ENCODE measurements at places on chromosomes 13 and 19. TPM values are rescaled to one million over a fixed set of nuclear protein-coding genes. Genes with fewer than 3 reads are reported as not detected.

The ZNF98 gene
- total RNA-seq = not detected

- no peaks in the 10 kb centered on the region for H3K4me1 ChIP-seq
- H3K36me3 ChIP-seq = no peaks in the 10 kb centered on the region
- no peak overlapping the region for H3K4me3 ChIP-seq
- H3K27me3 ChIP-seq = peaks cover 5% of the 10 kb centered on the region
- DNase-seq = peak; percentile 2
Measured at GRCh38 chr13:20340136-20340758, 108.1 kb upstream of the GJB6 start.

The FAM124A gene
- total RNA-seq = 4.8 TPM

The SOHLH2 gene
- total RNA-seq = 0.77 TPM

The VSTM2B gene
- total RNA-seq = not detected

The TTYH1 gene
- not detected for total RNA-seq

DNA sequence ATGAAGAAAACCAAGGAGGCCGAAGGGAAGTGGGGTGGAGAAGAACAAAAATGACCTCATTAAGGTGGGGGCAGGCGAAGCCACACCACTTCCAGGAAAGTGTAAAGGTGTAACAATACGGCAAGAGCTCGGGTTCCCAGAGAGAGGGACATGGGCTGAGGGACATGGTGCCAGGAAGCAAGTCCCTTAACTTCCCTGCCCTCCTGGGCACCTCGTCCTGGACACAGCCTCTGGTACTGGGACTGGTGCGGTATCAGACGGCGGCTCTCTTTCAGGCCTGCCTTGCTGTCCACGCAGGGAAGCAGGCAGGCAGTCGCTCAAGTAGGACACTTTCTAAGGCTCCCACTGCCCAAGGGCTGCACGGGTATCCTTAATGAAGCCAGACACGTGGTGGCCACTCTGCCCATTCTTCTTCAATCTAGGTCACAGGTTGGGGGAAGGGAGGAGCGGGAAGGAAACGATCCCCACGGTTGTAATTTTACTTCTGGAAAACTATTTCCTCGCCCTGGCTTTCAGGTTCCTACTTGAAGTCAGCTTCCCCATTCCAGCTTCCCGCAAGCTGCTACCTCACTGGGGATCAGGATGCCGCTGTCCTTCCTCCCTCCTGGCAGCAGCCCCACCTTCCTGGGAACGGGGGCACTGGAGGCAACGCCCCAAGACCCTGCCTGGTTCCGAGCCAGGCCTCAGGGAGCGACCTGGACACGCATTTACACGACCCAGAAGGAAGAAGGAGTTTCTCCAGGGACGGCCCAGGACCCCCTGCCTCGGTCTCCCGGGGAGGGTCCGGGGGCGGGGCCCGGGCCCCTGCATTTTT lies 1.2 kb downstream of the AP3D1 start:
- peak; percentile 35 for DNase-seq

GRCh38 chr19:411723-412355 lies 2.9 kb upstream of the C2CD4C start:
- H3K36me3 ChIP-seq = no peaks in the 10 kb centered on the region
- no peak overlapping the region for H3K27ac ChIP-seq
- H3K4me3 ChIP-seq = no peak overlapping the region

The B3GNT8 gene
- 1.3 TPM for total RNA-seq

The COL4A1 gene
- total RNA-seq = 34.0 TPM

GRCh38 chr19:49020931-49021895 lies 2.9 kb downstream of the CGB3 start:
- H3K36me3 ChIP-seq = peaks cover 2% of the 10 kb centered on the region
- peaks cover 2% of the 10 kb centered on the region for H3K4me1 ChIP-seq
- H3K4me3 ChIP-seq = no peak overlapping the region
- peaks cover 3% of the 10 kb centered on the region for H3K27me3 ChIP-seq

The ZNF557 gene
- 18.3 TPM for total RNA-seq

DNA sequence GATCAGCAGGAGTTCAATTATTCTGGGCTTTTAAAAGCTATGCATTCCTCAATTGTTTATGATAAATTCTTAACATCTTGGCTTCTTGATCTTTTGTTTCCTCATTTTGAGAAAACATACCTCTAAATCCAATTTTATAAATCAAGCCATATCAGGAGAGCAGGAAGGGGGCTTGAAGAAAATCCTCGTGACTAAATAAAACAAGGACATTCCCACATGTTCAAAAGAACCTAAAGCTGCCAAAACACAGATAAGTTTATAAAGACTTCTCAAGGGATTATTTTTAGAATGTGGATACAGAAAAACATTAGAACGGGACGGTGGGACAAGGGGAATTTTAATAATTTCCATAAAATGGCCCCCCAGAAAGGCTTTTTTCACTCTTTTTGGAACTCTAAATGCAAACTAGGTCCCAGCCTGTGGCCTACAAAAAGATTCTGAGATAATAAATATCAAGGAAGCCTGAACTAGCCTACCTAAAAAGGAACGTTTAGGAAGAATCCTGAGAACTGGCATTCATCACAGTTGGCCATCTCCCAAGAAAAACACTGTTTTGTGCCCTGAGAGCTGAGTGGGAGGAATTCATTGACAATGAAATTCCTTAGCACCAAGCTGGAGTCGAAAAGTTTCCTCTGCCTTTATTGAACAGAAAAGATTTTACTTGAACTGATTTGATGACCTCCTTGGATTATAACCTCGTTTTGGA lies 30.1 kb downstream of the ZAR1L start:
- H3K36me3 ChIP-seq = no peaks in the 10 kb centered on the region
- no peaks in the 10 kb centered on the region for H3K27me3 ChIP-seq
- peak; percentile 91 for DNase-seq
- H3K4me3 ChIP-seq = no peak overlapping the region
- H3K27ac ChIP-seq = no peak overlapping the region
- H3K4me1 ChIP-seq = peaks cover 2% of the 10 kb centered on the region

The IFNL1 gene
- total RNA-seq = not detected

- H3K27me3 ChIP-seq = no peaks in the 10 kb centered on the region
- H3K4me1 ChIP-seq = peaks cover 3% of the 10 kb centered on the region
- no peak overlapping the region for H3K27ac ChIP-seq
- DNase-seq = no peak
- no peaks in the 10 kb centered on the region for H3K36me3 ChIP-seq
Measured at GRCh38 chr13:30043631-30043925, 193.2 kb upstream of the UBL3 start.

Measured in fibroblast of lung (primary cell).